Hematopoietic multipotent progenitor cell (in vitro differentiated cells): ENCODE measurements at places on chromosomes 16 and 17.

- no peak for DNase-seq
Measured at GRCh38 chr16:54110016-54110981, 176.3 kb downstream of the IRX3 start.

DNA sequence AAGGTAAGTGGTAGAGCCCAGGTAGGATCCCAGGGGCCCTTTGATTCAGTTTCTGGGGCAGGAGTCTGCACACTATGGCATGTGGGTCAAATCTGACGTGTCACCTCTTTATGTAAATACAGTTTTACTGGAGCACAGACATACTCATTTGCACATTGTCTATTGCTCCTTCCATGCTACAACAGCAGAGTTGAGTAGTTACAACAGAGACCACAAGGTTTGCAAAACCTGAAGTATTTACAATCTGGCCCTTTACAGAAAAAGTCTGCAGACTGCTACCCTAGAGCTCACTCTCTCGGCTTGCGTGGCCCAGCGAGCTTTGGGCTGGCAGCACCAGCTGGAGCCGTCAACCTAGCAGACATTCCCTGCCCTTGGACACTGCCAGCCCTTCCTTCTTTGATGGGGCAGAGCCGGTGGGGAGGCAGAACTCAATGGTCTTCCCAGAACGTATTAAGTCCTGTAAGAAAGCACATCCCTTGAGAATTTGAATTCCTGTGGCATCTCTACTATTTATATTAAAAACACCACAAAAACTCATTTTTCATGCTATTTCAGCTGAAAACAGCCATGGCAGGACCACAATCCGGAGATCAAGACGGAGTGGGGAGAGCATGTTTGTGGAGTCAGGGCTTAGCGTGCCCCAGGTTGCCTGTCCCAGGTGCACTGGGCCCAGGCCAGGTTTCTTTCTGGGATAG lies 133.1 kb upstream of the NUDT7 start:
- DNase-seq = no peak

DNA sequence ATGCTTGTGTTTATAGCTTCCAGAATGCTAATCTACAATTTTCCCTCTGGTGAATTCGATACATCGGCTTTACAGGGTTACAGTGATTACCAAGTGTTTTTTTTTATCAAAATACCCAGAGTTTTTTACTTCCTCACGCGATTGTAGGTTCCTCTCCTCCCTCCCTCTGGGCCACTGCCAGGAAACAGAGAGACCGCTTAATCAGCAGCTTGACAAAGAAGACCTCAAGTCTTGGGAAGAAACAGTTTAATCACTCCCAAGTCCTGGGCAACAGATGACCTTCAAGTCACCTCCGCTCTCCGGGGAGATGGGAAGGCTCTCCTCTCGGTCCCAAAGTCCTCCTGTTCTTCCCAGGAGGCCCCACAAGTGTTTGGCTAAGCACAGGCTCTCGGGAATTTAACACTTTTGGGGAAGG lies 23.5 kb downstream of the SMTNL2 start:
- DNase-seq = no peak

DNA sequence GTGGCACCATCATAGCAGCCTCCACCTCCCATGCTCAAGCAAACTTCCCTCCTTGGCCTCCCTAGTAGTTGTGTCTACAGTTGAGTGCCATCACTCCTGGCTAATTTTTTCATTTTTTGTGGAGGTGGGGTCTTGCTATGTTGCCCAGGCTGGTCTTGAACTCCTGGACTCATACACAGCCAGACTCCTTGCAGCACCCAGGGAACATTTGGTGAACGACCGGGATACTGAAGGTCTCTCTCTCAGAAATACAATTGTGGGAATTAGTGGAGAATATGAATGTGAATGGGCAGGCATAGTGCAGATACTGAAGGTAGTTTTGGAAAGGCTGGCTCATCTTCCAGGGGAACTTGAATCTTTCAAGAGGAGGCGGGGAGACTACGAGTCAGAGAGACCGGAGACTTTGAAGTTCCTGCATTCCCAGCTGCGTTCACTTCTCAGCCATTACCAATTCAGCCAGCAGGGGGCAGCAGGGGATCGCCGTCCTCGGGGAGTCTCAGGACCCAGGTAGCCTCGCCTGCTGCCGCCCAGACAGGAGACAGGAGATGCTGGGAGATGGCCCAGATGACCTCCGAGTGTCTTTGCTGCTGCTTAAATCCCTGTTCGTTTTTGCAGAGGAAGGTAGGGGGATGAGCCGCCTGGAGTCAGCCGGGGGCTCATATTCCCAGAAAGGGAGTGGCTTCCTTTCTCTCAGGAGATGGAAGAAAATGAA lies 68.6 kb downstream of the HAPSTR1 start:
- no peak for DNase-seq

- DNase-seq = no peak
Measured at GRCh38 chr16:15714393-15715172, 64.5 kb downstream of the NDE1 start.

- DNase-seq = no peak
Measured at GRCh38 chr17:6070430-6070912, 292 bp downstream of the WSCD1 start.

DNA sequence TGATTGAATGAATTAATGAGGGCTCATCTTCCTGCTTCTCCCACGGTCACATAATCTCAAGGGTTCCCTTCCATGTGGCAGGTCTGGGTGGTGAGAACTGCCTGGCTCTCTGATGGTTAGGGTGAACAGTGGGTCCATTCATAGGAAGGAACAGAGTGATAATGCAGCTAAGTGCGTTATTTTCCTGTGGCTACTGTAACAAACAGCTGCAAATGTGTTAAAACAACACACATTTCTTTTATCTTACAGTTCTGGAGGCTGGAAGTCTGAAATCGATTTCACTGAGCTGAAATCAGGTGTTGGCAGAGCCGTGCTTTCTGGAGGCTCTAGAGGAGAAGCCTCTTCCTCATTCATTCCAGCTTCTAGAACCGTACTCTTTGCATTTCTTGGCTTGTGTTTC lies 95.3 kb downstream of the BMERB1 start:
- no peak for DNase-seq

DNA sequence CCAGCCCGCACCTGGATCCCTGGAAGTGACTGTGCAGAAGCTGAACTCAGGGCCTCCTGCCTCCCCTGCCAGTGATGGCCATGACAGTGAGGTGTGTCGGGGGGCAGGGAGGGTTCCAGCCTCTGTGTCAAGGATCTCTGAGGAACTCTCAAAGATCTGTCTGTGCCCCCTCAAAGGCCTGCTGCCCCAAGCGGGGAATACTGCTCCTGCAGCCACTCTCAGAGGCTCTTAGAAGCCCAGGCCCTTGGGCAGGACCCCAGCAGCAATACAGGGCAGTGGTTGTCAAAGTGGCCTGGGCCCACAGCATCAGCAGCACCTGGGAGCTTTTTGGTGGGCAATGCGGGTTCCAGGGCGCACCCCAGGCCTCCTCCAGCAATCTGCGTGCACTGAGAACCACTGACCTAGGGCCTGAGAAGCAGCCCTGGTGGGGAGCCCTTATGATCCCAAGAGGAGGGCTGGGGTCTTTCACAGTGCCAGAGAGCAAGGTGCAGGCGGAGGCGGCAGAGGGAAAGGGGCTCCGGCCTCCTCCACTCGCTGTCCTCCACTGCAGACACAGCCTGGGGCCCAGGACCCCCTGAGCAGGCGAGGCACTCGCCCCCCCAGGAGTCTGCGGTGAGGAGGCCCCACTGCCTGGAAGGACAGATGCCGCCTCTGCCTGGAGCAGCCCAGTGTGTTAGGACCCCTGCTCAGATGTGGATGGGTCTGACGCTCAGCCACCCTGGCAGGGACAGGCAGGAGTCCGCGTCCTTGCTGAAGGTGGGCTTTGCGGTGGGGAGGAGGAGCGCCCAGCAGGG lies 42.1 kb downstream of the ENGASE start:
- no peak for DNase-seq

DNA sequence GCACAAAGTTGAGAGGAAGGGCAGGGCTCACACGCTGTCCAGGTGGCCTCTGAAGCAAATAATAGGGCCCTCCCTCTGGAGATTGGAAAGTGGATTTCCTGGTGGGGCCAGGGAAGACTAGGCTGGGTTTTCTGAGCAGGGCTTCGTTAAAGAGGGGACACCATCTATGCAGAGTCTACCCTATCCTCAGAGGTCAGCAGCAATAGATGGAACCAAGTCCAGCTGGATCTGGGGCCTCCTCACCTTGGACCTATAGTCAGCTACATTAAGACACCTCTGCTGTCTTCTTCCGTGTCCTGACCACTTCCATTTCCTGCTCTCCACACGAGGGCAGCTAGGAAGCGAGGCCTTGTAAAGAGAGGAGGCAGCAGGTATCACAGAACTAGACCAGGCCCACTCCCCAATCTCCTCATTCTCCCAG lies 14.7 kb upstream of the ST6GALNAC1 start:
- no peak for DNase-seq

GRCh38 chr17:73334771-73335513 lies 23.1 kb upstream of the CDC42EP4 start:
- DNase-seq = no peak

DNA sequence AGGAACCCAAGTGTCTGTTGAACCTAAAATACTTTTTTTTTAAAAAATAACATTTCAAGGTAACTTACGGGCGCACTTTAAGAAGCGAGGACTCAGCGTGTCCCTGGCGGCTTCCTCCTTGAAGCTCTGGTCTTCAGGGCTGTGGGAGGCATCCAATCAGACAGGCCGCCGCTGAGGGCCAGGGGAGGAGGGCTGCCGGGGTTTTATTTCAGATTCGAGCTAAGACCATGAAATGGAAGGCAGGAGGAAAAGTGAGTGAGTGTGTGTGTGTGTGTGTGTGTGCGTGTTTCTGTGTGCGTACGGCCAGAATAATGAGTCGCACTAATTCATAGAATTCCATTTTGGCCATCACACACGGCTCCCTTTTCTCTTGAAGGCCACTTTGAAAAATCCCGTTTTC lies 41.1 kb downstream of the C16orf78 start:
- DNase-seq = no peak

DNA sequence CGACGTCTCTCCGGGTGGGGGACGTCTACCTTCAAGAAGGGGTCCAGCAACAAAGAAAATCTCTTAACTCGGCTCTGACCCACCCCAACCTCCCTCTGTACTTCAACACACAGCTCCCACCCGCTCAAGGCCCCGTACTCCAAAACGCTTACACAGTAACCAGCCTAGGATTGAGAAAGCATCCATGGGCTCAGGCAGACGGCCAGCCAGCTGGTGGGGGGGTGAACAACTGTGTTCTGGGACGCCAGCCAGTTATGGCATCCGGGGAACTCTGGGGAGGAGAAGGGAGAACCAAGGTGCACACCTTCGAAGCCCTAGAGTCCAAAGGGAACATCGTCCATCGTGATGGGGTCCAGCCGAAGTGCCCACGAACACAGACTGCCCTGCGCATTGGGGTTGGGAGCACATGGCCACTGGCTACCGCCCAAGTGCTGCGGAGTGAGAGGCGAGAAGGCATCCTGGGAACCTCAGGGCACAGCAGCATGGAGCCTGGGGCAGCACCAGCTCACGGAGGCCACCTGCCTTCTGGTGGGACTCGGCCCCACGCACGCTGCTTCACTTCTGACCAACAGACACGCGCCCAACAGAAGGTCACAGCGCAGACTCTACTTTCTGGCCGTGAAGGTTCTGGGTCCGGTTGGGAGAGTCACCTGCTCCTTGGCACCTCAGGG lies 14.3 kb downstream of the SLC16A3 start:
- DNase-seq = no peak

DNA sequence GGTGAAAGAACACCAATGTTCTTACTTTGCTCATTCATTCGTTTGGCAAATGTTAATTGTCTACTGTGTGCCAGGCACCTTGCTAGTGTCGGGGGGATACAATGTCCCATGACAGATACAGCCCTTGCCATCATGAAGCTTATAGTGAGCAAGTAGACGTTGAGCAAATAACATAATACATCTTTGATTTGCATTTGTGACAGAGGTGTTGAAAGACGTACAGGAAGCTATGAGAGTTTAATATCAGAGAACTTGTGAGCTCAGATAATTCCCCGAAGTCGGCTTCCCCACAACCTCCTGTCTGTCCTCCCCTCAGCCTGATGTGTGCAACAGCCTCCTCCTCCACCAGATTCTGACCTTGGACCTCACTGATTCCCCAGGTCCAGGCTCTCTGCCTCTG lies 138.0 kb upstream of the SDK2 start:
- DNase-seq = no peak

GRCh38 chr16:35639233-35640205 lies 2180.1 kb downstream of the TP53TG3F start:
- no peak for DNase-seq

DNA sequence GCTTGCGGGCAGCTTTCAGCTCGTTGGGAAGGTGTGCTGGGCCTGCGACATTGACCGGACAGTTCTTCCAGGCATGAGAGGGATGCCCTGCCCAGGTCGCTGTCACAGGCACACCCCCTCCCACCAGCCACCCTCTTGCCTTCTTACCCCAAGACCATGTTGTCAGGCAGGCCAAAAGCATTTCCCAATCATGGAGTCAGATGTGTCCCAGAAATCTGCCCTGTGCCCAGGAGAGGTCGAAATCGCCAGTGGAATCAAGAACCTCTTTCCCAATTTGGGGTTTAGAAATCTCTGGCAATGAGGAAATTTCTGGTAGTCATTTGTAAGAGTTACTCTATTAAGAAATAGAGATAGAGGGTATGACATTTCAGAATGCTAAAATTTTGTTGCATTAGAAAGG lies 177.1 kb downstream of the RAB11FIP4 start:
- DNase-seq = no peak

DNA sequence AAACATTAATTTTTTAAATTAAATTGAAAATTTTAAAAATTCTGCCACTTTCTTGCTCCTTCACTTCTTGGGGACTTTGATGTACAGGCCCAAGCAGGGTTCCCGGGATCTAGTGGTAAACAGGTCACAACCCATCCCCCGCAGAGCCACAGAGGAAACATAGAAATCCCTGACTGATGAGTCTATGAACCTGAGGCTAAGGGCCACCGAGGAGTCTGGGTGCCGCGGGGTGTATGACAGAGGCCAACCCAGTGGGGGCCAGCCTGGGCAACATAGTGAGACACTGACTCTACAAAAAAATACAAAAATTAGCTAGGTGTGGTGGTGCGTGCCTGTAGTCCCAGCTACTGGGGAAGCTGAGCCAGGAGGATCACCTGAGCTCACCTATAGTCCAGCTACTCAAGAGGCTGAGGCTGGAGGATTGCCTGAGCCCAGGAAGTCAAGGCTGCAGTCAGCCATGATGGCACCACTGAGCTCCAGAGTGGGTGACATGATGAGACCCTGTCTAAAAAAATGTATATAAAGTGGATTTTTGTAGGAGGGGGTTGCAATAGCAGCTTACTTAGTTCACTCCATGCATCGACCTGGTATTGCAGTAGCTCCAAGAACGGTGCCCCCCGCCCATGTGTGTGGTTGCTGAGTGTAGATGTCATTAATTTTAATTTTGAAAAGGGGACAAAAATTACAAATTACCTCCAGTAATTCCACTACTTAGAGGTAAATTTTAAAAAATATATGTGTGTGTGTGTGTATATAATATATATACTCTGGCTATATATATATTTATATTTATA lies 9.2 kb upstream of the FLYWCH1 start:
- no peak for DNase-seq

GRCh38 chr16:4692460-4693295 lies 684 bp upstream of the NUDT16L1 start:
- no peak for DNase-seq

GRCh38 chr17:82603981-82604448 lies 44.2 kb downstream of the WDR45B start:
- DNase-seq = peak; percentile 96

- no peak for DNase-seq
Measured at GRCh38 chr17:17701112-17701511, 19.9 kb downstream of the RAI1 start.
